HAP-1 (cell line): ENCODE measurements at places on chromosomes 3 and 15.
A peak's percentile ranks its signal among the peaks of the same experiment; 100 is the strongest.

DNA sequence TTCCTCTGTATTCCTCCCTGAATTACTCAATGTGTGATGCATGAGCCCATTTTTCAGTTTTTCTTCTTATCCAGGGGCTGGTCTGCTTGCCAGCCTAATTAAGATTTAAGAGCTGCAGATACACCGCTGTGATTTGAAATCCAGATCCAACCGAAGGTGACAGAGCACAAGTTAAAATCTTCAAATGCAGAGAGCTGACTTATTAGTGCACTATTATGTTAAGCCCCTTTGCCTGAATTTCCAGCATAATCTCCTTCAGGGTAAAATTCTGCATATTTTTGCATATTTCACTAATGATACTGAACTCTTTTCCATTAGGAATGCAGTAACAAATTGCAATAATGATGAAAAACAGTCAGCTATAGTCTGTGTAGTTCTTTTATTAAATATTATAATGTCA lies 583.6 kb downstream of the ROBO2 start:
- DNase-seq = no peak

DNA sequence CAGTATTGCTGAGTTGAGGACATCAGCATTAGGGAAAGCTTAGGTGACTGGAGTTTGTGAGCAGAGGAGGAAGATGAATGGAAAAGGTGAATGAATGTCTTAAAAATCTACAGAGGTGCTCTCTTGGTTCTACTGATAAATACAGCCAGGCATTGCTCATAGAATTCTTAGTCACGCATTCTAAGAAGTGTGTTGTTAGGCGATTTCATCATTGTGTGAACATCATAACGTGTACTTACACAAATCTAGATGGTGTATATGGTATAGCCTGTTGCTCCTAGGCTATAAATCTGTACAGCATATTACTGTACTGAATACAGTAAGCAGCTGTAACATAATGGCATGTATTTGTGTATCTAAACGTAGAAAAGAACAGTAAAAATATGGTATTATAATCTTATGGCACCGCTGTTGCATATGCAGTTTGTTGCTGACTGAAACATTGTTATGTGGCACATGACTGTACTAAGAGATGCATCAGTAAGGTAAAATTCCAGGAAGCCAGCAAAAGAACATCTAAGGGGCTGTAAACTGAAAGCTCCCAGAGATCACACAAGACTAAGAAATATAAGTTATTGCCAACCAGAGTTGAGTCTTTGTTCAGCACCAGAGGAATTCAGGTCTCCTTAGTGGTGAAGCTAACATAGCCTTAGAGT lies 42.9 kb upstream of the ASB14 start:
- no peak for DNase-seq

- peak; percentile 96 for DNase-seq
Measured at GRCh38 chr3:114377426-114377825, 83.6 kb downstream of the TIGIT start.

DNA sequence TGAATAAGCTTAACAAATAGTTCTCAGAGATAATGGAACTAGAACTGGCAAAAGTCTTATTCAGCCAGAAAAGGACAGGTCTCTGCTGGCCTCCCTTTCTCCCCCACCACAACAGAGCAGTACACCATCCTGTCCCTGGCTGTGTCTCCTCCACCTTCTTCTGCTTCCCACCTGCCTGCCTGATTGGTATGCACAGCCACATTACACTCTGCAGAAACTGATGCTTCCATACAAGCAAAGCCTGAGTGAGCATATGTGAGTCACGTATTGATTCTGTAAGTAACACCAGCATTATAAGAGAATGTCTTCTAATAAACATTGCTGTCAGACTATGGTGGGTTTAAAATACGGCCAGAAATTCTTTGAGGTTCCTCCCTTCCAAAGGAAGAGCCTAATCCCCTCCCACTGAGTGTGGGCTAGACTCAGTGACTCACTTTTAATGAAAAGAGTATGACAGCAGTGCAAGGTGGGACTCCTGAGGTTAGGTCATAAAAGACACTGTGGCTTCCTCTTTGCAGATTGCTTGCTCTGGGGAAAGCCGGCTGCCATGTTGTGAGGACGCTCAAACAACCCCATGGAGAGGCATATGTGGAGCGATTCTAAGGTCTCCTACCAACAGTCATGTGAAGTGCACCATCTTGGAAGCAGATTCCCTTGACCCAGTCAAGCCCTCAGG lies 44.4 kb downstream of the ANXA2 start:
- DNase-seq = no peak

DNA sequence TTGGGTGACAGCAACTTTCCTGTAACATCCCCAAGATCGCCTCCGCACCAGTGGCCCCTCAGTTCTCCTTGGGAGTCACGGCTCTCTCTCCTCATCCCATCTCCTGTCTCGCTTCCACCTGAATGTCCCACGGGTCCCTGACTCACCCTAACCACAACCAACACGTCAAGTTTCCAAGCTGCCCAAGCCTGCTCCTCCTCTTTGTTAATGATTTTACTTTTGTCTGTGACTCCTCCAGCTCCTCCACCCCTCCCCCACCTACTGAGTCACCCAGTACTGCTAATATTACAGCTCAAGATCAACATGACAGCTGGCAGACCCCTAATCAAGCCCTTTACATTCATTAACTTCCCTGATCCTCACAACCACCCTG lies 39.3 kb downstream of the BDH1 start:
- no peak for DNase-seq

- DNase-seq = no peak
Measured at GRCh38 chr15:76986743-76987142, 8.2 kb upstream of the PSTPIP1 start.

DNA sequence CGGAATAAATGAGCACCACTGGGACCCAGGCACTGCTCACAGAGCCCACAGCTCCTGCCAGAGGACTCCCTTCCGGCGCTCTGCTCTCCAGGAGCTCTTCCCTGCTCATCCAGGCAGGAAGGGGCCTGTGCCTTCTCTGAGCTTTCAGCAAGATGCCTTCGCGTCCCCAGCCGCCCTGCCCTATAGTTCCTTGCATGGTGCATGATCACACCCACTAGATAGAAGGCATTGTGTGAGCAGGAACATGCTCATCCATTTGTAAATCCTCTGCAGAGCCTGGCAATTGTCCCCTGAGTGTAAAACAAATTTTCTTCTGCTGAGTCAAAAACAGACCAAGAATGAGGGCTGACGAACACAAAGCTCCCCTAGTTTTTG lies 181.6 kb downstream of the MEGF11 start:
- DNase-seq = no peak

DNA sequence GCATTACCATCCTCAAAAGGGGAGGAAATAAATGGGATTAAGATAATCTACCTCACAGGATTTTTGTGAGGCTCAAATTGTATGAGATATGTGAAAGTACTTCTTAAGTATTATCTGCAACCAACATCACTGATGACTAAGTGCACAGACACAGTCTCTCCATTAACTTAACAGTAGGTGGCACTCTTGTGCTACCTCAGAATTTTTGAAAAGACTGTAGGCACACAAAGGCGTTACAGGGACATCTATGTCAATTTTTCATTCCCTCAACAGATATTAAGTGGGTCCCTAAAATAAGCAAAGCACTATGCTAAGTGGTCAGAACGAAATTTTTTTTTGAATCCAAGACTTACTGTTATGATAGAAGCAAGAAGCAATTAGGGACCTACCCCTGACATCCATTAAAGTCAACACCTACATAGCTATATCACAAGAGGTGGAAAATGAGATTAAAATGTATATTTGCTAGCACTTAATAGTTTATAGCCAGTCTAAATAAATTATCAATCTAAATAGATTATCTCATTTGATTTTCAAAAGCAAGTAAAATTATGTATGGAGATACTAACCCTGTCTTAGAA lies 52.9 kb downstream of the RYK start:
- peak; percentile 18 for DNase-seq

DNA sequence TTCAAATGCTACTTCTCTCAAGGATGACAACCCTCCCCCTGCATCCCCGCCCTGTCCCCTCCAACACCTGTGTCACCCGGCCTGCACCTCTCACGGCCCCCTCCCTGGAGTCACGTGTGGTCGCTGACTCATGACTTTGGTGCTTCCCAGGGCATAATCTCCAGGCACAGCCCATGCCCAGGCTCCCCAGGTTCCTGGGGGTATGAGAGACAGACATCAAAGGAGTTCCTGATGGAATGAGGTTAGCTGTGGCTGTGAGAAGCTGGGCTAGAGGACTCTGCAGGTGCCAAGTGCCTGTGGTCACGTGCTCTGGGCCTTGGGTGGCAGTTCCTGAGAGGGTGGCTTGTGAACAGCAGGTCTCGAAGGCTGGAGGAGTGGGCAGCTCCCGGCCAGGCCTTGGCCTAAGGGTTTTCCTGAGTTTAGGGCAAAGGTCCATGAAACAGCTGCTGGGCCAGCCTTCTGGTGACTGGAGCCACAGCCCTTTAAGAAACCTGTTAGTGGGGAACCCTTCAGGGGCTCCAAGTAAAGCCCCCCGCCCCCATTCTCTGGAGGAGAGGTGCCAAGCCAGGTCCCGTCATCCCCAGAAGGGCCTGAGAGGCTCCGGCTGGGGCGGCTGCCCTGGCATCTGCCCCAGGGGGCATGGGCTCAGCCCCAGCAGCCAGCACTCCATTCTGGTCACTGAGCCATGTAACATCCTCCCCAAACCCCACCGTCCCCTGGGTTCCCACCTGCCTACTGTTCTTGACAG lies 230.0 kb downstream of the XXYLT1 start:
- DNase-seq = no peak

GRCh38 chr15:56824175-56824574 lies 90.9 kb upstream of the ZNF280D start:
- DNase-seq = no peak

DNA sequence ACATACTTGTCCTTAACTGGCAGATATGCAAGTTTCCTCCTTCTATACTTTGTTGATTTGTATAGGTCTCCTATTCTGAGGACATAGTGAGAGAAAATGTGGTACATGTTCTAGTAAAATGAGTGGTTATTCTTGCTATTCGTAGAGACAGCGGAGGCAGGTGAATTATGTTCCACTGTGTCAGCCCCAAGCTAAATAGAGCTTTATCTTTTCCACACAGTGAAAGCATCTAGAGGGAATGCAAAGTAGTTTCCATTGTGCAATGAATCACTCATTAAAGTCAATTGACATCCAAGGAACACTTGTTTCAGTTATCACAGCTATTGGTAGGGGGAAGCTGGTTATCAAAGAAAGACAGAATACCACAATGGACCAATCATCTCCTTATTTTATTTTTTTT lies 262.4 kb downstream of the NLGN1 start:
- no peak for DNase-seq

DNA sequence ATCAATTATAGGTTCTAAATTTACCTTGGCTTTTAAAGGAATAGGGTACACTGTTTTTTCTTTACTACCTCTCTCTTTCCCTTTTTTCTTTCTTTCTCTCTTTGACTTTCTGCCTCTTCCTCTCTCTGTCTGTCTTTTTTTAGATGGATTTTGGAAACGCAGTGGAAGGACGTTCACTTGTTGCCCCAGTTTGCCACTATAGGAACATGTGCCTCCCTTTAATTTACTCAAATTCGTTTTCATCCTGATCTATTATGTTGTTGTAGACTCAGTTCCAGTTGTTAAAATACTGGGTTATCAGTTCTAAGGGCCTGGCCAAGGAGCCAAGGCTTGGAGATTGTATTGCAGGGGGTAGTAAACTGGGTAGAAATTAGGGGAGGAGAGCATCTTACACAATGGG lies 1.1 kb upstream of the SPINK8 start:
- no peak for DNase-seq

DNA sequence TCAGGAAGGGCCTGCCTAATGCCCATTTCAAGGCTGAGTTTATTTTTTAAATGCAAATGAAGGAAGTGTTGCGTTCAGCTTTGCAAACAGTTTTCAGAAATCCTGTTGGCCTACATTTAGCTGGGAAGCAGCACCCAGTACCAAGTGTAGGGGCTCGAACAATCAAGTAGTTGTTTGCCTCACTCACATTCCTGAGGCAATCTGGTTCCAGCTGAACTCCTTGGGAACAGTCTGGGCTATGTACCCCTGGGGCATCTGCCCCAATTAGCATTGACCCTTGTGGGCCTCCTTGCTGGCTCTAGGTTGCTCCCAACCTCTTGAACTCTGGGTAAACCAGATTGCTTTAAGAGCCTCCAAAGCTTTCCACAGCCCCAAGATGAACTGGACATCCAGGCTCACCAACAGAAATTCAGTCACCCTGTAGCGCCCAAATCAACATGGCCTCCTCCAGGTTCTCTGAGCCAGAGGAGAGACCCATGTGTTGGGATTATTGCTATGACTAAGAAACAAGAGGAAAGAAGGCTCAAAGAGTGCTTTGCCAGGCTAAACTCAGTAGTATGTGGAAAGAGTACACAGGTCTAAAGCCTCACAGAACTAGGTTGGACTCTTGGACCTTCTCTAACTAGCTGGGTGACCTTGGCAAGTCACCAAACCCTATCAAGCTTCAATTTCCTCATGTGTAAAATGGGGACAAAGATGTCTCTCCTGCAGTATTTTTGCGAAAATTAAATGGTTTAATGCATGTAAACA lies 532.7 kb downstream of the SOX2 start:
- DNase-seq = no peak

- DNase-seq = no peak
Measured at GRCh38 chr3:10918011-10918410, 74.5 kb upstream of the SLC6A1 start.

- DNase-seq = no peak
Measured at GRCh38 chr3:43866529-43867353, 176.0 kb downstream of the ABHD5 start.

DNA sequence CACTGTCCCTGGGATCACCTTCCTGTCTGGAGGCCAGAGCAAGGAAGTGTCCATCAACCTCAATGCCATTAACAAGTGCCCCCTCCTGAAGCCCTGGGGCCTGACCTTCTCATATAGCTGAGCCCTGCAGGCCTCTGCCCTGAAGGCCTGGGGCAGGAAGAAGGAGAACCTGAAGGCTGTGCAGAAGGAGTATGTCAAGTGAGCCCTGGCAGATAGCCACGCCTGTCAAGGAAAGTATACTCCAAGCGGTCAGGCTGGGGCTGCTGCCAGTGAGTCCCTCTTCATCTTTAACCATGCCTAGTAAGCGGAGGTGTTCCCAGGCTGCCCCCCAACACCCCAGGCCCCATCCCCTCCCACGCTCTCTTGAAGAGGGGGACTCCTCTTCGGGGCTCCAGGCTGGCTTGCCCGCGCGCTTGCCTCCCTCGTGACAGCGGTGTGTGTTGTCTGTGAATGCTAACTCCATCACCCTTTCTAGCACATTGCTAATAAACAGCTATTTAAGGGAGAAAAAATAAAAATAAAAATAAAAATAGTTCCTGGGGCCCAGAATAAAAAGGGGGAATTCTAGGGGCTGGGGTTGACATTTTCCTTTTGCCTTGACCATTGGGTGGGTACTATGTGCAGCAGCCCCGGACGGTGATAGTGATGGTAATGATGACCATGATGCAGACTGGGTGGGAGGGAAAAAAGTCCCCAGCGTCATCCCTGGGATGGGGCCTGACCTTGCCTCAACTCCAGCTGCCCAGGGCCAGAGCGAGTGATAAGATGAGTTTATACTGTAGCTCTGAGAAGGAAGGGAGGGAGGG lies 3.3 kb upstream of the ALAS1 start:
- DNase-seq = no peak

DNA sequence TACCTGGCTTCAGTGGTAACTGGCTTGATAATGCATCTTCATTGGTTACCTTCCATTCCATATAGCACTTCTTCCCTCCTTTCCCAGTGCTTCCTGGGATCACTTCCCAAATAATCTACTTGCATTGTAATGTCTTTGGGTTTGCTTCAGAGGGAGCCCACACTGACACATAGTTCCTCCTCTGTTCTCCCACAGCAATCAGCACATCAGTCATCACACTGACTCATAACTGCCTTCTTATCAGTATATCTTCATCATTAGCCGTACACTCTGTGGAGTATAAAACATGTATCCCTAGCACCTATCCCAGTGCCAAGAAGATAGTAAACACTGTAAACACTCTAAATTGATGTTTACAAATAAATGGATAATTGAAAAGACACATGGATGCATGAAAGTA lies 91.4 kb upstream of the SCN10A start:
- no peak for DNase-seq

- DNase-seq = no peak
Measured at GRCh38 chr3:19662486-19662885, 271.5 kb downstream of the EFHB start.
